ENCODE measurements at places on chromosomes 6 and 20.

GRCh38 chr6:111162504-111162903 is 75.2 kb downstream of the SLC16A10 start:
- DNase-seq = no peak

GRCh38 chr6:49733680-49734079 is 10.5 kb downstream of the CRISP3 start:
- no peak for DNase-seq

DNA sequence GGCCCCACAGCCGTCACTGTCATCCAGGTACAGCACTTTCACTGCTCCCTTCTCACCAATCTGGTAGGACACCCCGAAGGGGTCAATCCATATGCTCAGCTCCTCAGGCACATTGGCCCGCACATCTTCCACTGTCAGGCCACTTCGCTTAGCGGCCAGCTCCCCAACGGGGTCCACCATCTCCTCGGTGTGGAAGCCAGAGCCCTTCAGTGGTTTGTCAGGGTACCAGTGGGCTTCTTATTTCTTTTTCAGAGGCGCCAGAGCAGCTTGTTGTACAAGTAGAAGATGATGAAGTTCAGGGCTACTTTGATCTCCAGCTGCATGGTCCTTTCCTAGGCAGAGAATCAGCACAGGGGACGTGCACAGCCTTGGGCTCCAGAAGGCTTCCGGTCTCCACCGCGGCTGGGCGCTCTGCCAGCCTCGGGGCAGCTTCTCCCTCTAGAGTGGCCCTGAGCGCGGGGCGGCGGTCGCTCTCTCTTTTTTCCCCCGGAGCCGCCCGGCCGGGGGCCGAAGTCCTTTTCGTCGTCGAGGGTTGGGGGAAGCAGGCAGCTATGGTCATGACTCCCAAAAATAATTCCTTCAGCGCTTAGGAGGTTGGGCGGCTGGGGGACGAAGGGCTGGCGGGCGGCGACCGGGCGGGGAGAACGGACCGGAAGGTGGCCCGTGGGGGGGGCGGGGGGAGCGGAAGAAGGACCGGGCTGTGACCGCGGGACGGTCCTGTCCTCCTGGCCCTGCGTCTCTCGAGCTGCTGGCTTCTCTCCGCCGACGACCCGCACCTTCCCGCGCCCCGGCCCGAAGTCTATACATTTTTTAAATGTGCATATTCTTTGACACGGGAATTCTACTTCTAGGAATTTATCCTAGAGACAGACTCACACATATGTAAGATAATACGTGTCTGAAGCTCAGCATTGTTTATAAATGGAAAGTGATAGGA is 6.5 kb upstream of the ZSCAN9 start:
- DNase-seq = peak; percentile 68

GRCh38 chr6:107730106-107730505 is 94.0 kb downstream of the SCML4 start:
- DNase-seq = no peak

- DNase-seq = no peak
These were observed 64.5 kb upstream of the PMEPA1 start for GRCh38 chr20:57774111-57774880.

GRCh38 chr6:75203721-75204120 is 2.1 kb downstream of the COL12A1 start:
- DNase-seq = no peak

Data from inflammatory macrophage (primary cell).